ENCODE measurements at places on chromosomes 3 and 15. TPM values are rescaled to one million over a fixed set of nuclear protein-coding genes. Genes with fewer than 3 reads are reported as not detected.

- DNase-seq = no peak
Measured at GRCh38 chr15:85097725-85098124, 116.1 kb downstream of the PDE8A start.

DNA sequence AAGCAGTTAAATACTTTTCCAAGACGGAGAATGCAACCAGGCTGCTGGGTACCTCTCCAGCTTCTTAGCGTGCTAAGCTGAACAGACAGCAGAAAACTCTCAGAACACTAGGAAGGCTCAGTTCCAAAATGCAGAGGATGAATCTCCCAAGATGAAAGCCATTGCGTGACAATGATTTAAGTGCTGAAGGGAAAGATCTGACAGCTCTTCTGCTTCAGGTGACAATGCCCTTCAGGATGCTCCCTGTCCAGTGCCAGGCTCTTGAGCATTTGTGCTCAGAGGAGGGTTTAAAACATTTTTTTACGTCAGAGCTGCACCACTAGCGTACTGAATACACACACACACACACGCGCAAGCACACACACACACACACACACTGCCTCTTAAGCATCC lies 26.3 kb downstream of the ARHGEF3 start:
- DNase-seq = peak; percentile 72

- DNase-seq = no peak
Measured at GRCh38 chr15:70869346-70869745, 15.4 kb upstream of the LARP6 start.

Gene TF
- 1.8 TPM for total RNA-seq

All from sigmoid colon (tissue), 7 donors.